ENCODE measurements at places on chromosomes 7 and 10.

DNA sequence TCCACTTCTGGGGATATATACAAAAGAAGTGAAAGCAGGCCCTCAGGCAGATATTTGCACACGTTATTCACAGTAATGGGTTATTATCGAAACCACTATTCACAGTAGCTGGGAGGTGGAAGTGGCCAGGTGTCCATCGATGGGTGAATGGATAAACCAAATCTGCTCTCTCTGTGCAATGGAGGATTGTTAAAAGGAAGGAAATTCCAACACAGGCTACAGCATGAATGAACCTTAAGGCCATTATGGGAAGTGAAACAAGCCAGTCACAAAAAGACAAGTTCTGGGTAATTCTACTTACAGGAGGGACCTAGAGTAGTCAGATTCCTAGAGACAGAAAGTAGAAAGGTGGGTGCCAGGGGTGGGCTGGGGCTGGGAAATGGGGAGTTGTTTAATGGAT, 48.5 kb upstream of the BHLHA15 start:
- no peak for DNase-seq

GRCh38 chr10:131651674-131652437, 249.0 kb upstream of the PPP2R2D start:
- DNase-seq: no peak

DNA sequence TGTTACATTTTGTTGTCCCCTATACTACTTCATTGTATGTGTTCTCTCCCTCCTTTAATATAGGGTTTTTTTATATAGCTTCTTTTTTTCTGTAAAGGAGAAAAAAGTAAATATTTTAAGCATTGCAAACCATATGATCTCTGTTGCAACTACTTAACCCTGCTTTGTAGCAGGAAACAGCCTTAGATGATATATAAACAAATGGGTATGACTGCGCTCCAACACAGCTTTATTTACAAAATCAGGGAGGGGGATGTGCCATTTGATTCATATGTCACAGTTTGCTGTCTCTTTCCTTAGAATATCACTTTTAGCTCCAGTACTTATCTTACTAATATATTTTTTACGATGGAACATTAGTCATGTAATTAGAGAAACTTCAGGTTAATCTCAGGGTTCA, 155.2 kb upstream of the GNAI1 start:
- no peak for DNase-seq

DNA sequence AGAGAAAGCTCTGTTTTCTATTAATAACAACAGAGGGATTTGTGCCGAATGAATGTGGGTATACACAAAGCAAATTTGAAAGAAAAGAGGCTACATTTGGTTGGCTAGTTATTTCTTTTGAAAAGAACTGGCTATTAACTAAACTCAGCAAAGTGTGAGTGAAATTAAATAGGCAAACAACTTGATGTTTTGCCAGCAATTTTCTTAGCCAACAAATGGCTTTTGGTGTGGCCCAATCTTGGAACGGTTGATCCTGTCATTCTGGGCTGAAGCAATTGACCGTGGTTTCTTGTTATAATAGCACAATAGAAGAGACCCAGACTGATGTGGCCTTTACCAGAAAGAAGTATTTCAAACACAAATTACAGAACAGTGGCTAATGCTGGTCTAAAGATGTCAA, 898.6 kb downstream of the KCNMA1 start:
- DNase-seq: no peak

Data from GM12892 (cell line).